ENCODE measurements at places on chromosomes 2 and 18. TPM values are rescaled to one million over a fixed set of nuclear protein-coding genes. Genes with fewer than 3 reads are reported as not detected.

PDE6D gene
- 14.3 TPM for total RNA-seq

RAD51AP2 gene
- not detected for total RNA-seq

DAW1 gene
- total RNA-seq: 0.17 TPM

GNLY gene
- total RNA-seq: not detected

SULT6B1 gene
- total RNA-seq: not detected

SIX3 gene
- total RNA-seq: not detected

TSN gene
- 57.6 TPM for total RNA-seq

ARMC9 gene
- 11.0 TPM for total RNA-seq

SP3 gene
- total RNA-seq: 107 TPM

SPP2 gene
- 0.23 TPM for total RNA-seq

Measured in HT1080 (cell line).